ENCODE measurements at places on chromosomes 11 and 22.

GRCh38 chr22:24338726-24339451 is 68.3 kb downstream of the SPECC1L start:
- no peak for DNase-seq

DNA sequence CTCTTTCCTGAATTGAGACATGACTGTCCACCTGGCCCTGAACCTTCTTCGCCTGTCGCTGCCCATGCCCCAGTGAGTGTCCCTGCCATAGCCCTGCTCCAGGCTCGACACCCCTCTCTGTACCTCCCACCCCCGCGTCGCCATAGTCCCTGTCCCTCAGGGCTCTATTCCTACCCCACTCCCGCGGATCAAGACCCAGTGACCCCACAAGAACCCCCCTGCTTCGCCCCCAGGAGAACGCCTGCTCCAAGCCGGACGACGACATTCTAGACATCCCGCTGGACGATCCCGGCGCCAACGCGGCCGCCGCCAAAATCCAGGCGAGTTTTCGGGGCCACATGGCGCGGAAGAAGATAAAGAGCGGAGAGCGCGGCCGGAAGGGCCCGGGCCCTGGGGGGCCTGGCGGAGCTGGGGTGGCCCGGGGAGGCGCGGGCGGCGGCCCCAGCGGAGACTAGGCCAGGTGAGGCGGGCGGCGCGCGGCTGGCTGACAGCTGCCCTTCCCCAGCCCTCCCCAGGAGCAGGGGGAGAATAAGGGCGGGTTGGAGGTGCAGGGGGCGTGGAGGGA is 5.6 kb downstream of the NRGN start:
- DNase-seq, result no peak

- no peak for DNase-seq
These were observed 646.8 kb upstream of the CCDC90B start for GRCh38 chr11:83933008-83933407.

- no peak for DNase-seq
These were observed 61.7 kb downstream of the LARGE2 start for GRCh38 chr11:45984192-45984591.

DNA sequence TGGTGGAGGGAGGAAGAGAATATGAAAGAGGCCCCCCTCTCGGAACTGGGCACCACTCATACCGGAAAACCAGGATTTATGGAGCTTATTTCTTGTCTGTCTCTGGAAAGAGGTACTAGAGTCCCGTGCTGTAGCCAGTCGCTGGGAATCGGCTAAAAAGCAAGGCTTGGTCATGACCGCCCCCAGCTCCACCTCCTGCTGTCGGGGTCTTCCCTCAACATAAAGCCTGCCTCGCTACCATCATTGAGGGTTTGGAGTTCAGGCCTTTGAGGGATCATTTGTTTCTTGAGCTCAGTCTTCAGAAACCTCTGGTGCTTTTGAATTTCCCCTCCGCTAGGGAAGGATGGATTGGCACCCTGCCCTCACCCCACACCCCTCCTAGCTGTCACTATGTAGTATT is 97.1 kb downstream of the TSPAN18 start:
- DNase-seq, result no peak
